ENCODE measurements at places on chromosomes 2 and 18.

- DNase-seq = no peak
These were observed 183.0 kb downstream of the PMAIP1 start for GRCh38 chr18:60082790-60083189.

DNA sequence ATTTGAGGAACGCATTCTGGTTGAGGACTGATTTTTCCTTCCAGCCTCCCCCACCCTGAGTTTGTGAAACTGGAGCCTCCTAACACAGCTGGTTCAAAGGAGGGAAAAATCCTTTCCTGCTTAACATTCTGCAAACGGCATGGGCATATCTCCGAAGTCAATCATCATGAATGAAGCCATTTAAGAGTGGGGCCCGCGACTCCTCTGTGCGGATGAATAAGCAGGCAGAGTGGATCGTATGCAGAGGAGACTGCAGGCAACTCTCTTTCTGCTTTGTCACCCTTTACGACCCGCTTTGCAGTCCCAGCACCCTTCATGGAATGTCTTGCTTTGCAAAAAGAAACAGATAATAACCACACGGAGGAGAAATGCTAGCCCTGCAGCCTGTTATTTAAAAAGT lies 305.2 kb downstream of the CLIP4 start:
- DNase-seq = peak; percentile 38

DNA sequence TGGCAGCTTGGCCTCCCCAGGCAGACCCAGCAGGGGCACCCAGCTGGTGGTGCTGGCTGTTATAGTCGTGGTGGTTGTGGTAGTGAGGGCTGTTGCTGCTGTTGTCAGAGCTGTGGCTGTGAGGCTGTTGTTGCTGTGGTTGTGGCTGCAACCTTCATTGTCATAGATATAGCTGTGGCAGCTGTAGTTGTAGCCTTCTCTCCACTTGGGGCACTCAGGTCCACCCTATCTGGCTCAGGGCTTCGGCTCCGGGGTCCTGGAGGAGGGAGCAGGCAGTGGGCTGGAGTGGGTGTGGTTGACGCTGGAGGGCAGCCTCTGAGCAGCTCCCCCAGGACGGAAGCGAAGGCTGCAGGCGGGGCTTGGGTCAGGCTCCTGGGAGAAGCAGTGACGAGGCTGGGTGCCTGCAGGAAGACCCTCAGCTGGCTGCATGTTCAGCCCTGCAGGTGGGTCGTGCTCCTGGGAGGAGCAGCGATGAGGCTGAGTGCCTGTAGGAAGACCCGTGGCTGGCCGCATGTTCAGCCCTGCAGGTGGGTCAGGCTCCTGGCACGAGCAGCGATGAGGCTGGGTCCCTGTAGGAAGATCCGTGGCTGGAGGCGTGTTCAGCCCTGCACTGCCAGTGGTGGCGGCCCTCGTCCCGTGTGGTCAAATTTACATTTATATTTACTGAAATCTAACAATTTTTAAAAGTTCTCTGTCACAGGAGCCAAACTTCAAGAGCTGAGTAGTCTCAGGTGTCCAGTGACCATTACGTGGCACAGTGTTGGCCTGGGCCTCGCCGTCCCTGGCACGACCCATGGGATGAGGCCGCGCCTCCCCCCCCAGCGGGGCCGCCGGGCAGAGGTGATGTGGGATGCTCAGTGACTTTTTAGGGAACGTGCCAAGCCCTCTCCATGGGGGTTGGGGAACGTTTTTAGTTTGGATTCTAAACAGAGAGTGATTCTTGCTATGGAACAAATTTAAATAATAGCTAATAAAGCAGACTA lies 79.2 kb upstream of the PXDN start:
- DNase-seq = no peak

DNA sequence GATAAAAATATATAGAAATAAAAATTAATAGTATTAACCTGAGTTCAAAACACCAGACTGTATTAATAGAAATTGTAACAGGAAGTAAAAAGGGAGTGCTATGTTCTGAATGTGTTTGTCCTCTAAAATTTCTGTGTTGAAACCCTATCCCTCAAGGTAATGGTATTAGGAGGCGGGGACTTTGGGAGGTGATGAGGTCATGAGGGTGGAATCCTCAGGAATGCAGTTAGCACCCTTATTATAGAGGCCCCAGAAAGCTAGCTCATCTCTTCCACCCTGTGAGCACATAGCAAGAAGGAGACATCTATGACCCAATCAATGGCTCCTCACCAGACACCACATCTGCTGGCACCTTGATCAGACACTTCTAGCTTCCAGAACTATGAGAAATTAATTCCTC lies 124.5 kb downstream of the CMPK2 start:
- DNase-seq = no peak

DNA sequence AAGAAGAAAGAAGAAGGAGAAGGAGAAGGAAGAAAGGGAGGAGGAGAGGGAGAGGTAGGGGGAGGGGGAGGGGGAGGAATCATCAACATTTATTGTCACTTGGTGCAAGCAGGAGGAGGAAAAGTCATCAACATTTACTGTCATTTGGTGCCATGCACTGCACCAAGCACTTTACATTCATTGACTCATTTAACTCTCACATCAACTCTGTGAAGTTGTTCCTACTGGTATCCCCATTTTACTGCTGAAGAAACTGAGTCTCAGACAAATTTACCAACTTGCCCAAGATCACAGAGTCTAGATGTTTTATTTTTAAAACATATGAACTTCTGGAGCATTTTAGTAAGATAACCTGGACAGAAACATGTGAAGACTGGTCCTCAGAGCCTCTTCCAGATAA lies 46.7 kb upstream of the NEB start:
- DNase-seq = no peak

DNA sequence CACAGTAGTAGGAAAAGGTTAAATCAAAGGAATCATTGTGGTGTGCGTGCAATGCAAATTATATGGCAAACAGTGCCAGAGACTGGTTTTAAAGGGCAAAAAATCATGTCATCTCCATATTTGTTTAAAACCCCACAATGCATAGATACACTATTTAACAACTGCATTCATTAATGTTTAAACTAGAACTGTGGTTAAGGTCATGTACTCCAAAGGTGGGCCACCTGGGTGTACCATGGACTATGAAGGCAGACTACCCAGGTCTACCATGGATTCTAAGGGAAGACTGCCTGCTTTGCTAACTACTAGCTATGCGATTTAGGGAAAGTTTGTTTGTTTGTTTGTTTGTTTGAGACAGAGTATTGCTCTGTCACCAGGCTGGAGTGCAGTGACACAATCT lies 356.3 kb downstream of the ZEB2 start:
- no peak for DNase-seq

- DNase-seq = no peak
These were observed 197.5 kb downstream of the LTBP1 start for GRCh38 chr2:33144243-33144642.

DNA sequence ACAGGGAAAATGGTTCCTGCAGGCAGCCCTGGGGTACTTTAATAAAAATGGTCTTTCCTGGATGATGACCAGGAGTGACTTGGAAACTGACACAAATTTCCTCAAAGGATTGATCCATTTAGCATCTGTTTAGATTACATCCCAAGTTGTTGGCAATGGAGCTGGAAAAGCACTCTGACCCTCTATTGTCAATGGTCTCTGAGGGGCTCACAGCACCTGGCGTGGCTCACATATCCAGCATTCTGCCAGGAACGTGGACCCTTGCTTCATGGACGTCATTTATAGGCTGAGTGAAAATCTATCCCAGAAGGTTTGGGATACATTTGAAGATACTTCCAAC lies 43.8 kb downstream of the SERTAD2 start:
- no peak for DNase-seq

DNA sequence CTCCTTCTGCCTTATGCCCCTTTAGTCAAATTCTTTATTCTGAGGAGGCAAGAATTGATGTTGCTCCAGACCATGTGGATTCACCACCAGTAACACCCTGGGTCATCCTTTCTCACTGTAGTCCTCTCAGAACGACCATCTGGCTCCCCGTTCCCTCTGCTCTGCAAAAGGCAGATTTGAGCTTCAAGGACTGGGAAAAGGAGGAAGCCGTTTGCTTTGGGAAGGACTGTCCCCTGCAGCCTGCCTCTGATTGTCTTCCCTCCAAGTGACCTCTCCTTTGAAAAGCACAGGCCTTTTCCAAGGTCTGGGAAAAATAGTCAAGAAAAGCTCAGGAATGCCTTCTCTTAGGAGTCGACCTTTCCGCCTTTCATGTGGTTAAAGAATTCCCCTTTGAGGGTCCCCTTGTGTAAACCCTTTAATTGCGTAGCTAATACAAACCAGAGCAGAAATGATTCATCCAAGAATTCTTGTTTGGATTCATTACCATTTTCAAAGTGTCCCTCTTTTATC lies 130.1 kb upstream of the COPS8 start:
- DNase-seq = no peak

GRCh38 chr2:186572705-186573104 lies 17.2 kb upstream of the ITGAV start:
- DNase-seq = no peak

- no peak for DNase-seq
These were observed 117.5 kb upstream of the SNTG2 start for GRCh38 chr2:833180-833579.

GRCh38 chr2:85312404-85312803 lies 15.4 kb downstream of the TGOLN2 start:
- no peak for DNase-seq

GRCh38 chr2:154693741-154694340 lies 4.7 kb upstream of the KCNJ3 start:
- DNase-seq = no peak

DNA sequence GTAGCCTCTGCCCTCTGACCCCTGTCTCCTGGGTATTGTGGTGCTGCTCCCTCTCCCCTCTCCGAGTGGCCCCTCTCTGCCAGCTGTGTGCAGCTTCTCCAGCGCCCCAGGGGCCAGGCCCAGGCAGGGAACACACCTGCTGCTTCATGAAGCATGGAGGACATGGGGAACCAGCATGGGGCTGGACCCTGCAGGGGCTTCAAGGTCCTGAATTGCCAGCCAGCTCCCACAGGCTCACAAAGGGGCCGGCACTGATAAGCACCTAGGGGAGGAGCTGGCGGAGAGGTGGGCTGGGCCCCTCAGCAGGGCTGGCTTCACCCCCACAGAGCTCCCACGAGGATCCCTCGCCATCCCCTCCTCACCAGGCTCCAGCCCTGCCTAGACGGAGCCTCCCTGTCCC lies 77.4 kb upstream of the GPC1 start:
- no peak for DNase-seq

DNA sequence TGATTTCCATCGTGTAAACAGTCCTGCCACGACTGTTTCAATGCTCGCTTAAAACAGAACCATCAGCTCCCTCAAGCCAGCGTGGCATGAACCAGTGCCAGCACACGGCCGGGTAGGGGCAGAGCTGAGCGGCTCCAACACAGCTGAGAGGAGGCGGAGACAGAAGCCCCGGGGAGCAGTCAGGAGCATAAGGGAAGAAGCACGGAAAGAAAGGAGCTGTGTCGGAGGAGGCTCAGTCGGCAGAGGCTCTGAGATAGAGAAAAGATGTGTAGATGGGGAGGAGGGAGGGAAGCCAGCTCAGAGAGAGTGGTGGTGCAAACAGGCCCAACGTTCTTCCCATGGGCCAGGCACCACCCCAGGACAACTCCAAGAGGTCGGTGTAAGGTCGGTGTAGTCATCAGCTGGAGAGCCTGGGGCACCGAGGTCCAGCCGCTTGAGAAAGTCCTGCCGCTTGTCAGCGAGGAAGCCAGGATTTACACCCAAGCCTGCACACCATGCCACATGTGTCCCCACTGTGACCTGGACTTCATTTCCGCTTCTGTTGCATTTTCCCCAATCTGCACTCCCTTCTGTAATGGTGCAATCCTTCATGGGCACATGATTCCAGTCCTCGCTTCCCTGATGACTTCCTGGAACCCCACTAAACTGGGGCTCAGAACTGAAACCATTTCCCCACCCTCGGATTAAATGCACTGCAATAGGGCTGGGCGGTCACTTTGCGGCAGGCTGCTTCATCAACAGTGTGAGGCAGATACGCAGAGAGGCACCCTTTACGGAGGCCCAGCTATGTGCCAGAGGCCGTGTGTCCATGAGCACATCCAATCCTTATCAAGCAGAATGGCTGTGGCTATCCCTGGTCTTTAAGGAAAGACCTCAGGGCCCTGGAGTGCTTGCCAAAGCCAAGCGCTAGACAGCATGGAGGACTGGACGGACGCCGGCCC lies 43.5 kb downstream of the CYP27C1 start:
- DNase-seq = no peak

DNA sequence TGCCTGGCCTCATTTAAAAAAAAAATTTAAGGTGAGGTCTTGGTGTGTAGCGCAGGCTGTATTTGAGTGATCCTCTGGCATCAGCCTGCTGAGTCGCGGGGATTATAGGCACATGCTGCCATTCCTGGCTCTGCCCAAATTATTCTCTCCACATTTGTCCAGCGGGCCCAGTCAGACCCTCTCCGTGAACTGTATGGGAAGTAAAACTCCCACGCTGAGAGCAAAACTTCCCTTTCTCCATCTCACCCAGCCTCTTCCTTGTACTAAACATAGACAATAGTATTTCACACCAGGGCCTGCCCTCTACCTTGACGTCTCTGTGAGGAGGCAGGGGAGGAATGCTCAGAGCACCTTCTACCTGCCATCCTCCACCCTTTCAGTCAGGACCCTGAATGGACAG lies 37.0 kb downstream of the EIF4E2 start:
- DNase-seq = no peak

DNA sequence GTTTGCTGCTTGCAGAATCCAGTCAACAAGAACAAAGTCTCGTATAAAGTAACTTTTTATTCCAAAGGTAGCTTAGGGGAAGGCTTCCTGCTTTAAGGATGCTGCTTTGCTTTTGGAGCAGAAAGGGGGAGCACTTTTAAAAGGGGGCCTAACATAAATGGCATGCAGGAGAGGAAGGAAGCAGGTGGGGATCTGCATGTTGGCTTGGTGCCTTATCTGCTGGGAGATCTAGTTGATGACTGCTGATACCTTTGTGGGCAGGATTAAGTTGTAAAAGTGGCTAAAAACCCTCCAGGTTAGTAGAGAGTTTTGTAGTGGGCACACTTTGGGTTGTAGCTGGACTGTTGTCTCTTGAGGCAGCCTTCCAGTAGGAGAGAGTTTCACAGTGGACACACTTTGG lies 22.5 kb downstream of the UBR3 start:
- no peak for DNase-seq

GRCh38 chr18:32478317-32478716 lies 7.6 kb upstream of the GAREM1 start:
- DNase-seq = no peak

- no peak for DNase-seq
These were observed 164.1 kb downstream of the TMEM247 start for GRCh38 chr2:46643493-46643892.

DNA sequence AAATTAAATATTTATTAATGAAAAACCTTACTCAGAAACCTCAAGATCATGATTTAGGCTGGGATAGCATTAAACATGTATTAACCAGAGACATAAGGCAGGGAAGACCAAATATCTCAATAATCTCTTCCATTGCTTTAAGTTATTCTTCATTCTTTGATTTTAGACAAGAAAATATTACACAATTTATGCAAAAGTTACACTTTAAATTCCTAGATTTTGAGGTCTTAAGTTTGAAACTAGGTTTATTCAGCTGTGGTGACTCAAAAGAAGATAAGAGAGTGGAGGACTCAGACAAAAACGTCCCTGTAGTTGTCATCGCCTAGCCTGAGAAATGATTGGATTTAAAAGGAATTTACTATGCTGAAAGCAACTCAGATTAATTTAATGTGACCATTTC lies 1110.3 kb downstream of the DPP10 start:
- no peak for DNase-seq
